Hepatocyte (in vitro differentiated cells): ENCODE measurements at places on chromosomes 16 and 17.

- peak; percentile 39 for DNase-seq
Observed at GRCh38 chr16:23423496-23424049, 29.4 kb downstream of the COG7 start.

DNA sequence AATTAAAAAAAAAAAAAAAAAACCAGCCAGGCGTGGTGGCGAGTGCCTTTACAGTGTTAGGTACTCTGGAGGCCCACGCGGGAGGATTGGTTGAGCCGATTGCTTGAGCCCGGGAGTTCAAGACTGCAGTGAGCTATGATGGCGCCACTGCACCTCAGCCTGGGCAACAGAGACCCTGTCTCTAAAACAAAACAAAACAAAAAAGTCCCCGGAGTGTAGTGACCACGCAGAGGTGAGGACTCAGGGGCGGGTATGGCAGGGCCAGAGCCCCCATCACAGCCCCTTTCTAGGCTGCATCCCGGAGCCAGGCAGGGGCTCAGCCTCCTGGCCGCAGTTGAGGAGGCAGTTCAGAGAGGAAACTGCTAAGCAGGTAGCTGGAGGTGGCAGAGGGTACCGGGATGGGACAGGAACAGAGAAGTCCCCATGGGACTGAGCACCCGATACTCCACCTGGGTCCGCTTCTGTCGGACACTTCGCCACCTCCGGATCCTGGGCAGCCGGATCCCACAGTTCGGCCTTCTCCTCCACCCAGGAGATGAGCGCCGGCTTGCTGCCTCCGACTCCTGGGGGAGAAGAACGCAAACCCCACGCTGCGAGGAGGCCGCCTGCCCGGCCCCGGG is 800 bp downstream of the ZNF747 start:
- DNase-seq = no peak

DNA sequence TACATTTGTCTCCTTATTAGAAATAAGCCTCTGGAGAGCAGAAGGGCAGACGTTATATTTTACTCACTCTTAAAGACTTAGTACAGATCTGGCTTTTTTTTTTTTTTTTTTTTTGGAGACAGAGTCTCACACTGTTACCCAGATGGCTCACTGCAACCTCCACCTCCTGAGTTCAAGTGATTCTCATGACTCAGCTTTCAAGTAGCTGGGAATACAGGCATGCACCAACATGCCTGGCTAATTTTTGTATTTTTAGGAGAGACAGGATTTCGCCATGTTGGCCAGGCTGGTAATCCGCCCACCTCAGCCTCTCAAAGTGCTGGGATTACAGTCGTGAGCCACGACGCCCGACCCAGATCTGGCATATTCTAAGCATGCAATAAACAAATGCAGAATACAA is 36.4 kb upstream of the TMEM97 start:
- DNase-seq = no peak

- no peak for DNase-seq
Observed at GRCh38 chr16:31074814-31075183, 577 bp downstream of the ZNF646 start.

DNA sequence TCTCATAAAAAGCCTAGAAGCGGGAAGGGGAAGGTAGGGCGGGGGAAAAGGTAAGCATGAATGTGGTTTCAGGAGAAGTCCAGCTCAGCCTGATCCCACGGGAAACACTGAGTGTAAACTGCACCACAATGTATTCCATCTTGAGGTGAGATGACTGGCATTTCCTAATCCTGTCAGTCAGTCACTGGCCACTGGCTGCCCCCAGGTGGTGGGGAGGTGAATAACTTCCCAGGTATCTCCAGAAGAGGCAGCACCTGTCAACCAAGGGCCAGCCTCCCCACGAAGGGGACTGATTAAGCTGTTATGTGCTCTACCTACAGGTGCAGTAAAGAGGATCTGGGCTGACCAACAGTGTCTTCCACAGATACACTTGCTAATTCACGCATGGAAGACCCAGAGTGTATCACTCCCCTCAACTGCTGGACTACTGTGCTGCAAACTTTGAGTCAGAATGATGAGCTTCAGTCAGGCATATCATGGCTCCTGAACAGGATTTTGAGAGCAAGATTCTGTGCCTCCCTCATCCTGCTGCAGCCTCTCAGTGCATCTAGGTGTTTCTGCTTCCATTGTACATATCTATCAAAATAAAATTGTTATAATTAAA is 108.5 kb upstream of the CCL2 start:
- DNase-seq = peak; percentile 79

DNA sequence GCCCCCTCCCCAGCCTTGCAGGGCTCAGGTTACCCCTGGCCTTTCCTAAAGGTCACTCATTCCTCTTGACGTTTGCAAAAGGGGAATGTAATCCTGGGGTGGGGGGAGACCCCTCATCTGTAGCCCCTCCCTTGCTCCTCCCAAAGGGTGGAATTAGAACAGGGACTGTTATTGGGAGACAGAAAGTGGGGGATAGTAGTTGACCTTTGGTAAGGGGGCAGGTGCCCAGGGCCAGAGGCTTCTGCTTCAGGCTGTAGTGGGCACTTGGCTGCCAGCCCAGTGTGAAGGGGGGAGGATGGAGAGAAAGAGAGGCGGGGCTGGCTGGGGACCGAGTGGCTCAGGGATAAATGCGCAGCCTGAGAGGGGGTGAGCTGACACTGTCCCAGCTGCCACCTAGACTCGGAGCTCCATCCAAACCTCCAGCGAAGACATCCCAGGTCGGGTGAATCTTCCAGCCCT is at the start of gene ENO3:
Gene ENO3 (plus strand): TSS at position 374 of the 459 bp plus-strand sequence. CDS start 711 bp downstream, outside the sequence.
- peak; percentile 45 for DNase-seq

GRCh38 chr17:8121681-8122421 is 2.1 kb downstream of the HES7 start:
- peak; percentile 88 for DNase-seq

GRCh38 chr17:32206861-32207260 is 58.8 kb upstream of the RHBDL3 start:
- no peak for DNase-seq

- peak; percentile 76 for DNase-seq
Observed at GRCh38 chr17:48577946-48578615, at the start of gene HOXB4. Gene HOXB4, minus strand, starts transcription at chr17:48578350. Its CDS starts 31 bp downstream, at chr17:48578319.

GRCh38 chr17:19766421-19767270 is 18.5 kb upstream of the ALDH3A1 start:
- DNase-seq = peak; percentile 85

DNA sequence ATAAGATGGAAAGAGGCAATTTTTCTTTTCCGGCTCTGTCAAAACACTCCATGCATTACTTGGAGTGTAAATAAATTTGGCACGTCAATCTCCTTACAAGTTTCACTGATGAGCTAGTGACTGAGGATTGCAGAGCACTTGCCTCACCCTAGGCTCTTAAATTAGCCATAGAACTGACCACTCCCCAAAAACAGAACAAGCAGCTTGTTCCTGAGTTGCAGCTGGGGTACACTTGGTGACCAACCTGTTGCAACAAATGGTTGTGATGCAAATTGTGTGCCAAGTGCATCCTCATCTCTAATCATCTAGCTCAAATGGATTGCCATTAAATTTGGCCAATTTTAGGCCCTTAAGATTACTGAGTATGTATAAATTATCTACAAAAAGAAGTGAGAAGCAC is 67.0 kb downstream of the CACNG1 start:
- DNase-seq = no peak

GRCh38 chr17:75881678-75882454 is 3.5 kb upstream of the TRIM47 start:
- no peak for DNase-seq

DNA sequence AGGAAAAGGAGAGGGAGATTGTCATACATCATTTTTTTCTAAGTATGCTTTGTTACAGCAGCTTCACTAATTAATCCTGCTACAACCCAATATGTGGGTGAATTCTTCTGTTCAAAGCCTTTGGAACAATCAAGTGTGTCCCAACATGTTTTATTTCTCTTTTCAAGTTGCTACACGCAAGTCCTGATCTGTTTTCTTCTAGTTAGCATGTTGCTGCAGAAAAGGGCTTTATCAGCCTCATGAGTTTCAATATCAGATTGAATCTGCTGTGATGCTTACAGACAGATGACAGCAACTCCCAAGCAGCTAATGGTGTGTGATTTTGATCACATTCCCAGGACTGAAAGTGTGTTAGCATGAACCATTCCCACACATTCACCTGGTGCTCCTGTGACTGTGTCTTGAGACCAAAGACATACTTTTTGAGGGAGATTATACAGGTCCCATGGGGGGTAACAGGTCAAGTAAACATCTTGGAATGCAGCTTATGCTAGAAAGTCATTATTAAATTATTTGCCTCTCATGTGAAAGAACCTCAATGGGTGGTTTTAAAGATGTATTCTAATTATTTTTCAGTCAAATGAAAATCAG is 96.9 kb upstream of the KCNJ16 start:
- no peak for DNase-seq

DNA sequence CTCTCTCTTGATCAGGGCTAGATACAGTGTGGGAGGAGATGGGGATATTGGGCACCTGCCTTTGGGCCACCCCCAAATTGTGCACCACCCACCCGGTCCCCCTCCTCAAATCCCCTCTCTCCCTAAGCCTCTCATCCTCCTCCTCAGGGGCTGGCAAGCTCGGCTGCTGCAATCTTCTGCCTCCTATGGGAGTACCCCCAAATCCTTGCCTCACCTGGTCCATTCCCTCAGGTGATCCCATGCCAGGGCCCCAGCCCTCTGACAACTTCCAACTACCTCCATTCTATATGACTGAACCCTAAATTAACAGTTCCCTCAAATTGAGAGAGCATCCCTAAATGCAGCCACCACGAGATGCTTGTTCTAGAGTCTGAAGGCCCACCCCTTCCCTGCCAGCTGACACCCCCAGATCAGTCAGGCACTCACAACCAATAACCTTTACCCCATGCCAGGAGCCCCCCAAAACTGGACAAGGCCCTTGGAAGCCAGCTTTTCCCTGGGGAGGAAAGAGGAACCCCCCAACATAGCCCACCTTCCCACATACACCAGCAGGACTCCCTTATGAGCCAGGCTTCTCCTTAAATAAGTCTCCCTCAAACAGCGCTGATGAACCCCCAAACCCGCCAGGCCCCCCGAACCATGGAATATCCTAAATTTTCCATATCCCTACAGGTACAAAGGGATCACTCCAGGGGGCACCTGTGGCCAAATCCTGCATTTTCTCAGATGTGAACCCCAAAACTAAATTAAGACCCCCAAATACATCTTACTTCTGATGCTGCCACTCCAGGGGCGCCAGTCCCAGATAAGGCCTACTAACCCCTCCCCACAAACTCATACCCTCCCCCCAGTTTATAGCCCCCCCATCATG is 3.2 kb downstream of the DLG4 start:
- DNase-seq = no peak

DNA sequence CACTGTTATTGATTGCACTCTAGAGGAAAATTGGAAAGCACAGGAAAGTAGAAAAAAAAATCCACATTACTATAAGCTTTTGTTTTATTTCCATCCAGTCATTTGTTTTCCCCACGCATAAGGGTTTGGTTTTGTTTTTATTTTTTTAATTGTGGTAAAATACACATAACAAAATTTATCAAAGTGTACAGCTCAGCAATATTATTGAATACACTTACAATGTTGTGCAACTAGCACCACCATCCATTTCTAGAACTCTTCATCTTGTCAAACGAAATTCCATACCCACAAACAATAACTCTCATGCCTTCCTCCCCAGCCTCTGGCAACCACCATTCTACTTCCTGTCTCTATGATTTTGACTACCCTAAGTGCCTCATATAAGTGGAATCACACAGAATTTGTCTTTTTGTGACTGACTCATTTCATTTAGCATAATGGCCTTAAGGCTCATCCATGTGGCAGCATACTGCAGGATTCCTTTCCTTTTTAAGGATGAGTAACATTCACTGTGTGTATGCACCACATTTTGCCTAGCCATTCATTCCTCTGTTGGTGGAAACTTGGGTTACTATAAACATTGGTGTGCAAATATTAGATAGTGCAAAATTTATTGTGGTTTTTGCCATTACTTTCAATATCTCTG is 11.1 kb downstream of the SPPL2C start:
- no peak for DNase-seq

DNA sequence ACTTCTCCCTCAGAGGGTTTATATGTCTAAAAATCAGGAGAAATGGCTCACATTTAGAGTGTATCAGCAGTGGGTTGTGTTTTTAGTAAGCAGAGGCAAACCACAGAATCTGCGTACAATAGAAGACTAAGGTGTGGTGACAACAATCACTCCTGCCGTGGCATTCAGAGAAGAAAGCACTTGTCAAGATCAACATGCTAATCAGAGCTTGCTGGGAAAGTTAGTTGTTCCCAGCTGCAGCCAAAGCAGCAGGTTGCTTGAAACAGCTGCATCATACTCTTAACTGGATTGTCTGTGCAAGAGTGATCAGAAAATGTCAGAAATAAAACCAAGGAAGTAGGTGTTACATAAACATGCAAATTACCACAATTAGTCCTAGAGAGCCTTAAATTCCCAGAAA is 616.4 kb downstream of the CDH8 start:
- DNase-seq = no peak

DNA sequence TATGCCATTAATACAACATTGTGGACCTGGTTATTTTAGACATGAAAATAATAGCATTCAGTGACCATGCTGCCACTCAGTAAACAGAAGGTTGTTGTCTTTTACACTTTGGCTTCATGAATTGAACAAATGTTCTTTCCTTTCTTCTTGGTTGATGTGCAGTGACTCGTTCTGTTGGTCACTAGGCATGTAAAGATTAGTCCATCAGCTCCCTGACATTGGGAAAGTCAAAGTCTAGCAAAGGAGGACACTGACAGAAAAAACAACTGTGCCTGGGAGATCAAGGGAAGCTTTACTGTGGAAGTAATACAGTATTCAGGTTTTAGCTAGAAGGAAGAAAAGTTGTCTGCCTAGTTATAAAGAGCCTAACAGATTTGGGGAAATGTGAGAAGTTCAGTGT is 6.9 kb downstream of the KCNJ16 start:
- no peak for DNase-seq

GRCh38 chr17:75980188-75981018 is 1.4 kb downstream of the TEN1 start:
- no peak for DNase-seq

DNA sequence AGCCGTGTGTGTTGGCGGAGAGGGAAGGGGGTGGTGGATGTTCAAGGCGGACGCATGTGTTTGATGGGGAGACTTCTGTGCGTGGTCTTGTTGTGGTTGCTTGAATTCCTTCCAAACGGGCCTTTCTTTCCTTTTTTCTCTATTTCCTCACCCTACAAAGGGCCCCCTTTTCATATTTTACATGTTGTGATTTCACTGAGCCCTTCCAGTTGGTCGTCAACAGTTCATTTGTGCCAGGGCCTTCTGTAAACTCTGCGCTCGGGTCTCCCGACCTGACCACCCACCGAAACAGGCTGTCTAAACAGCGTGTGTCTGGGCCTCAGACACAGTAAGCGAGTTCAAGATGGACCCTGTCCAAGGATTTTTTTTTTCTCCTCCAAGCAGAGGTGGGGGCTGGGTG is 228.4 kb downstream of the IRF8 start:
- DNase-seq = no peak
